Muscle of leg (tissue), 16 donors: ENCODE measurements at places on chromosomes 16 and 17. TPM values are rescaled to one million over a fixed set of nuclear protein-coding genes. Genes with fewer than 3 reads are reported as not detected.

TMEM235 gene
- total RNA-seq = 0.04 TPM

DNA sequence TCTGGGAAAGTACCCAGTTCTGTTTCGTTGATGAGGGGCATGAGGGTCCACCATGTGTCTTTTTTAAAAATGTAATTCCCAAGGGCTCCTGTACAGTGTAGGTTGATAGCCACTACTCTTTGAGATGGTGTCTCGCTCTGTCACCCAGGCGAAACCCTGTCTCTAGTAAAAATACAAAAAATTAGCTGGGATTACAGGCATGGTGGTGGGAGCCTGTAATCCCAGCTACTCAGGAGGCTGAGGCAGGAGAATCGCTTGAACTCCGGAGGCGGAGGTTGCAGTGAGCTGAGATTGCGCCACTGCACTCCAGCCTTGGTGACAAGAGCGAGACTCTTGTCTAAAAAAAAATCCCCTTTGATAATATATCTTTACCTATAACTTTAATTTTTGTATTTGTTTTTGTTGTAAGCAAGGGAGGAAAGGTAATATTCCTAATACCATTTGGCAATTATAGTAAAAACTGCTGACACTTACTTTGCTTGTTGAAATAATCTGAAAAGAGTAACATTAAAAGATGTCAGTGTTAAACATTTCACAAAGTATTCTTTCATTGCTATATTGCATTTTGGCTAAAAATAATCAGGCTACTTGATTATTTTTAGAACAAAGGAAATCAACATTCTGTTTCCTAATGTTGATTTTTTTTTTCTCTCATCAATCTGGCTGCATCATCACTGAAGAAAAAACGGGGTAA, 11.8 kb downstream of the KPNA2 start:
- H3K27me3 ChIP-seq = no peaks in the 10 kb centered on the region
- no peaks in the 10 kb centered on the region for H3K4me1 ChIP-seq
- H3K4me3 ChIP-seq = no peak overlapping the region
- DNase-seq = no peak
- peaks cover 29% of the 10 kb centered on the region for H3K36me3 ChIP-seq

- no peak for DNase-seq
- no peak overlapping the region for H3K27ac ChIP-seq
- H3K36me3 ChIP-seq = no peaks in the 10 kb centered on the region
- H3K27me3 ChIP-seq = peaks cover 3% of the 10 kb centered on the region
These were observed 24.2 kb downstream of the DNAH9 start for GRCh38 chr17:11622492-11622891.

DNA sequence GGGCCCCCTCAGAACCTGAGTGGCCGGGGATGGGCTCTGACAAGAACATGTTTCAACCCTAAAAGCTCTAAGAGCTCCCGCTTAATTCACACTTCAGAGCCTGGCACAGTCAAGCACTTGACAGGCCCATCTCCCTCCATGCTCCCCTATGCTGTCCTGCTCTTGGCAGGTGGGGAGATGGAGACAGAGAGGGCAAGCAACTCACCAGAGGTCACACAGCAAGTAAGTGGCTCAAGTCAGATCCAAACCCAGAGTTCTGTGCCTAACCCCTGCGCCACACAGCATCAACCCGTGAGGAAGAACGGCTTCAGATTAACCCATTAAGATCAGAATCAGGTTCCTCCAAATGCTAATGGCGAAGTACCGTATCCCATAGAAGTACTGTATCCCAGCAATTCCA, 36.4 kb downstream of the NECAB2 start:
- no peaks in the 10 kb centered on the region for H3K36me3 ChIP-seq
- DNase-seq = no peak
- no peak overlapping the region for H3K4me3 ChIP-seq
- no peak overlapping the region for H3K27ac ChIP-seq

GRCh38 chr17:76038050-76038449, 10.9 kb upstream of the EVPL start:
- peaks cover 2% of the 10 kb centered on the region for H3K27me3 ChIP-seq
- DNase-seq = no peak
- H3K4me3 ChIP-seq = no peak overlapping the region
- H3K36me3 ChIP-seq = peaks cover 52% of the 10 kb centered on the region

DNA sequence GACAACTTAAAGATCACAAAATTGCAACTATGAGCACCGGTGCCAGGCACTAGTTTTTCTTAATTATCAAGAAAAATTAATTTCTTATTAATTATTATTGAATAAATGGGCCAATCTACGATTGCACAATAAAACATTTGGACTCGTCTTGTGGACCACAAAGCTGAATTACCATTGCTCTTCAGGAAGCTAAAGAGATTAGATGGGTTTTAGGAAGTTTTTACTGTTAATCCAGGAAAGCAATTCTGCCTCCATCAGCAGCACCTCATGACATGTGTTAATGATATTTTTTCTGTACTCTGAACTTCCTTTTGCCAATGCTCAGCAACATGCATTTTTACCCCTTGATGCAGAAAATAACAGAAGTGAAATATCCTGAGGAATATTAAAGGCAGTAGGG, 37.9 kb downstream of the HS3ST3A1 start:
- peaks cover 10% of the 10 kb centered on the region for H3K4me1 ChIP-seq
- no peaks in the 10 kb centered on the region for H3K27me3 ChIP-seq
- no peaks in the 10 kb centered on the region for H3K36me3 ChIP-seq
- H3K4me3 ChIP-seq = no peak overlapping the region
- H3K27ac ChIP-seq = no peak overlapping the region
- DNase-seq = no peak
